MG63 (cell line): ENCODE measurements at places on chromosomes 6 and 20. TPM values are rescaled to one million over a fixed set of nuclear protein-coding genes. Genes with fewer than 3 reads are reported as not detected.

Gene SIRPB1
- not detected in 2 replicates for total RNA-seq

Gene NOX3
- not detected in 2 replicates for total RNA-seq

Gene GINM1
- 45.1 and 45.8 TPM in 2 replicates for total RNA-seq

Gene ADGRF1
- not detected in 2 replicates for total RNA-seq

Gene ZBP1
- total RNA-seq: not detected in 2 replicates

Gene EYS
- not detected in 2 replicates for total RNA-seq

Gene TBXT
- not detected in 2 replicates for total RNA-seq

Gene TSPO2
- not detected in 2 replicates for total RNA-seq

Gene KHDRBS2
- total RNA-seq: not detected in 2 replicates

Gene FRK
- total RNA-seq: 0.07 and 0.16 TPM in 2 replicates

Gene KCNB1
- 6.5 and 7.0 TPM in 2 replicates for total RNA-seq

Gene B3GAT2
- total RNA-seq: not detected in 2 replicates
